SK-N-SH treated with all-trans-retinoic acid at 6 μM for 48 hours (cell line): ENCODE measurements at places on chromosomes 7 and 10.

GRCh38 chr10:103888113-103888841 is 29.7 kb downstream of the STN1 start:
- peak; percentile 87 for ATAC-seq

GRCh38 chr7:152025077-152025936 is at the start of gene GALNT11:
TSS of gene GALNT11 (plus strand) at chr7:152025674. CDS start at chr7:152094228, 68,554 bp downstream.
- ATAC-seq = peak; percentile 99

DNA sequence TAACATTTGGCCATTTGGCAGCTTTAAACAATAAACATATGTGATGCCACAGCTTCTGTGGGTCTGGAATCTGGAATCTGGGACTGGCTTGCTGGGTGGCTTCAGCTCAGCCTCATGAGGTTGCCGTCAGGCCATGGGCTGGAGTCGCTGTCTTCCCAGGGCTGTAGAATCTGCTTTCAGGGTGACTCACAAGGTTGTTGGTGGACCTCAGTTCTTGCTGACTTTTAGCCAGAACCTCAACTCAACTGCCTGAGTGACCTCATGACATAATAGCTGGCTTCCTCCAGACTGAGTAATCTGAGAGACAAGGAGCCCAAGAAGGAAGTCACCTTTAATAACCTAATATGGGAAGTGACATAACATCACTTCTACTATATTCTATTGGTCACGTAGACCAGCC is 44.6 kb upstream of the TSPAN13 start:
- peak; percentile 88 for ATAC-seq

GRCh38 chr10:21021843-21022594 is 124.9 kb upstream of the NEBL start:
- ATAC-seq = no peak

- ATAC-seq = no peak
Measured at GRCh38 chr7:39696631-39697030, 73.3 kb downstream of the RALA start.

GRCh38 chr7:113464096-113464855 is 345.9 kb upstream of the SMIM30 start:
- ATAC-seq = no peak

- ATAC-seq = no peak
Measured at GRCh38 chr10:8242295-8242872, 187.9 kb downstream of the GATA3 start.

DNA sequence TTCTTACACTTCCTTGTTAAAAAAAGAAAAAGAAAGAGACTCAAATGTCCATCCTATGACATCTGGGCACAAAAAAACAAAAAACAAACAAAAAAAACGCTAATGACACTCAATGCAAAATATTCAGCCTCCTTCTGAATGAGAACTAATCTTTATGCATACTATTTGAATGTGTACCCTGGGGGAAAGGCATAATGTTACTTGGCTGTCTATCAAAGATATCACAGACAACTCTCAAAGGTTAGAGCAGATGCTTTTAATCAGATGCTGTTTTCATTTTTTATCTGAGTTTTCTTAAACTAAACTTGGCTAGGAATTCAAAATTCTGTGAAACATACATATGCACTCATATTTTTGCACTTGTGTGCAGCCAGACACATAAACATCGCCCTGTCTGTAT is 745.8 kb downstream of the CNTNAP2 start:
- no peak for ATAC-seq

- ATAC-seq = peak; percentile 53; the same call in 2 of the 3 replicates
Measured at GRCh38 chr10:78981257-78981969, 87.4 kb upstream of the ZMIZ1 start.

DNA sequence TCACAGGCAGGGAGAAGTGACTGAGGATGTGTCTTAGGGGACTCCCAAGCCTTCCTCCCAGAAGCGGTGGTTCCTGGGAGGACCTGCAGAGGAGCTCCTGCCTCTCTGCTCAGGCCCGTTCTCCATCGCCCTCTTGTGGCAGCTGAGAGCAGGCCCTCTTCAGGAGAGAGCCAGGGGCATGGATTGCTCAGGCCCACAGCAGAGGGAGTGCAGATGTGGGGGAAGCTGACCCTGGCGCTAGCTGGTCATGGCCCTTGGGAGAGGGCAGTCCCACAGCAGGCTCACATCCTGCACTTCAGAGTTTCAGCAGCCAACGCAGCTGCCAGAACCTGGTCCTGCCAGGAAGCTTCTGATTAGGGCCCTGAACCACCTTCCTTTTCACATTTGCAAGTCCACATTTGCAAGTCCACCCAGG is 94.8 kb upstream of the TARP start:
- peak; percentile 89 for ATAC-seq

- ATAC-seq = peak; percentile 26
Measured at GRCh38 chr10:31034098-31034909, 2.6 kb upstream of the ZNF438 start.

DNA sequence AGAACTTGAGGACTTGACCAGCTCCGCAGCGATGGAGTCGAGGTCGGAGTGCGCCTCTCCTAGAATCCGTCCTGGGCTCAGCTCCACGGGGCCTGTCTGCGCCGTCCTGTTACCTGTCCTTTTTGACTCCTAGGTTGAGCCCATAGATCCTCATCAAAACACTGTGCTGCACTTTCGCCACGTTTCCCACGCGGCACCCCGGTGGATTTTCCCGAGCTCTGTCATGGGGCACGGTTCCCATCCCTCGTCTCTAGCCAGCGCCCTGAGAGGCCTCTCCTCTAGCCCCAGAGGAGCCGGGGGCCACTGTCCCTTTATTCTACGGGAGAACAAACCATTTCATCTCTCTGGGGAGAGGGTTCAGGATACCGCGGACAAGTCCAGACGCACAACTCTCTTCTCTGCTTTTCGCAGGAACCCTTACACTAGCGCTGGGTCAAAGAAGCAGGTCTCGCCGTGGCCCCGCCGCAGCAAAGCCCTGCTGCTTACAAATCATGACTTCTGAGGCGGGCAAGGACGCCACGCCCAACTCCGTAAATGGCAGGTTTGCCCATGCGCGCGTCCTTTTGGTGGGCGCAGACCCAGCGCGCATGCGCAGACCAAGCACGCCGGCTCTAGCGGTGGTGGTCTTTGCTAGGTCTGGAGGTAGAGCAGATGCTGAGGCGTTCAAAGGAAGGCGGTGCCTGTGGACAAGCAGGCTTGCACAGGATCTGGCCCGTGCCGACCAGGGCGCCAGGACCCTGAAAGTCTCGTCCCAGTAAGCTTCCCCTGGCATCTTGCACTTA is 10.3 kb upstream of the ANKRD7 start:
- ATAC-seq = peak; percentile 97
